ENCODE measurements at places on chromosomes 11 and 22. TPM values are rescaled to one million over a fixed set of nuclear protein-coding genes. Genes with fewer than 3 reads are reported as not detected.

LRRC32 gene
- total RNA-seq: 1.1 TPM

OR8G1 gene
- not detected for total RNA-seq

P4HA3 gene
- total RNA-seq: not detected

SAA4 gene
- total RNA-seq: not detected

FAM227A gene
- total RNA-seq: 32.7 TPM

TTC28 gene
- total RNA-seq: 44.4 TPM

CALCA gene
- total RNA-seq: not detected

PIM3 gene
- 15.1 TPM for total RNA-seq

PAMR1 gene
- total RNA-seq: 285 TPM

- DNase-seq: no peak
These were observed 145.7 kb upstream of the B3GAT1 start for GRCh38 chr11:134557571-134558257.

DNA sequence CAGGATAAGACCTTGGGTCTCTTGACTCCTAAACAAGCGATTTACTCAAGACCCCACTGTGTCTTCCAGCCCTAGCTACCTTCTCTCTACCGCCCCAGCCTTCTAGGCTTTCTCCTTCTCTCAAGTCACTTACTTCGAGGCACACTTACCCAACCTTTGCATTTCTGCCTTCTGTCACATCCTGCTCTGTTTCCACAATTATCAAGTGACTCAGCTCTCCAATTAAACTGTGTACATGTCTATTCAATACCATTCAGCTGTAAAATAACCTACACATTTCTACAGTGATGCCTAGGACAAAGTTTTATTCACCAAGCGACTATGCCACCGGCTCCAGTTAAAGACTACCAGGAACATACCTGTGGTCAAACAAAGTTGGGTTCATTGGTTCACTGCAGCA, 69.0 kb downstream of the LARGE1 start:
- DNase-seq: no peak

DNA sequence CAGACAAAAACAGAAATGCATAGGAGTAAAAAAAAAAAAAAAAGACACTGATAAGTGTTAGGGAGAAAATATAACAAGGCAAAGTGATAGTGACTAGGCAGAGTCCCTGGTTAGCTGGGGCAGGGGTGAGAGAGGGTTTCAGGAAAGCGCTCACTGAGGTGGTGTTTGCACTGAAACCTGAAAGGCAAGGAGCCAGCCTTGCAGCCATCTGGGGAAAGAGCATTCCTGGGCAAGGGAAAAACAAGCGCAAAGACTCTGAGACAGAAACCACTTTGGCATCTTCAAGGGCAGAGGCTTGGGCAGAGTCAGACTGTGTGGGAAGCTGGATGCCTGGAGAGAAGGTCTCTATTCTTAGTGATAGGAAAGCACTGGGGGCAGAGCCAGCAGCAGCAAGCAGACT, 14.5 kb downstream of the CLMP start:
- no peak for DNase-seq

DNA sequence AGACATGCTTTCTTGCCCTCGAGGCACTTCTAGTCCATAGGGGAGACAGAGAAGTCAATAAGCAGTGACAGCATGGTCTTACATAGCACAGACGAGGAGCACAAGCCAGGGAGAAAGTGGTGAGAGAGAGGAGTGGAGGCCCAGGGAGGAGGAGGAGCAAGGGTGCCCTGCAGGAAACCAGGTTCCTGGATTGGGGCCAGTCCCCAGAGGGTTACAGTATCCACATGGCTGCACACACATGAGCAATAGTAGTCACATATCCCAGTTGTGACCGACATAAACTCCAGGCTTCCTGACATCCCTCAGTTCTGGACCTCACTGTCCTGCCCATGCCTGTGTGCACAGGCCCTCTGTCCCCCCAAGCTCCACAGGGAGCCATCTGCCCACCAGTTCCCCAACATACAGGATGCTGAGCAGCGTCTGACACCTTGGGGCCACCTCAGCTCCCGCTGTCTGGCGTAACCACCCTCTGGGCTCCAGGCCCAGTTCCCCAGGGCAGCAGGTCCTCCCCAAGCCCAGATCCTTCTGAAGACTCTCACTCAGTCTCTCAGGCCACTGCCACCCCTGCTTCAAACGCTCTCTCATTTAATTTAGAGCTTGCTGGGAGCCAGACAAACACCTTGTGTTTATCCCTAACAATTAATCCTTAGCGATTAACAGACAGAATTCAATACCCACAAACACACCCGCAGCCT, 53.7 kb downstream of the DSCAML1 start:
- DNase-seq: no peak

DNA sequence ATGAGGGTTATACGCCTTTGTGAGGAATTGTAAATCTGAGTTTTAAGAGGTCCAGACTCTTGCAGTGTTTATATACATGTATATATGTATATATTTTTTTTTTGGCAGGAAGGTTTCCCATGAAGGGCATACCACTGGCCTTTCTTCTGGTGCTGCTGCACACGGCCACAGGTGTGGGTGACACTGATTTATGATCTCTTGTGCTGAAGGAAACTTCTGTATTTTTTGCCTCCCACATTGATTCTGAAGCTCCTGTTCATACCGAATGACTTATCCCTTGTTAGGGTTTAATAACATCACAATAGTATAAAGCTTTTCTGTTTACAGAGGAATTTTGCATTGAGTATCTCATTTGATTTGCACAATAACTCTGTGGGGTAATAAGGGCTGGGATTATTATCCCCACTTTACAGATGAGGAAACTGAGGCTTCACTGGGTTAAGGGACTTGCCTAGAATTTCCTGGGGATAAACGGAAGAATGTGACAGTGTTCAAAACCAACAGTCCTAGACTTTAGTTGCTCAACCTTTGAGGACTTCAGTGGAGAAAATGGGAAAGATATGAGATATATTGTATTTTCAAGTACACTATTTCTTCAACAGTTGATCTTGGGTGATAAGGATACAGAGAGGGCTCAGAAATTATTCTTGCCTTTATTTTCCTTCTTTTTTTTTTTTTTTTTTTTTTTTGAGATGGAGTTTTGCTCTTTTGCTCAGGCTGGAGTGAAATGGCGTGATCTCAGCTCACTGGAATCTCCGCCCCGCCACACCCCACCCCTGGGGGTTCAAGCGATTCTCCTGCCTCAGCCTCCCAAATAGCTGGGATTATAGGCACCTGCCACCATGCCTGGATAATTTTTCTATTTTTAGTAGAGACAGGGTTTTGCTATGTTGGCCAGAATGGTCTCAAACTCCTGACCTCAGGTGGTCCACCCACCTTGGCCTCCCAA, 70.1 kb downstream of the MICAL2 start:
- no peak for DNase-seq

DNA sequence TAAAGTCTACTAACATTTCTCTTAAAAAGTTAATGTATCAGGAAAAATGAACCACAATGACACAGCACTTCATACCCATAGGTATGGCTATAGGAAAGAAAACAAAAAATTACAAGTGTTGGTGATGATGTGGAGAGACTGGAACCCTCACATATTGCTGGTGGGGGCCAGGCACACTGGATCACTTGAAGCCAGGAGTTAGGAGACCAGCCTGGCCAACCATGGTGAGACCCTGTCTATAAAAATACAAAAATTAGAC, 26.7 kb downstream of the TCF20 start:
- no peak for DNase-seq

DNA sequence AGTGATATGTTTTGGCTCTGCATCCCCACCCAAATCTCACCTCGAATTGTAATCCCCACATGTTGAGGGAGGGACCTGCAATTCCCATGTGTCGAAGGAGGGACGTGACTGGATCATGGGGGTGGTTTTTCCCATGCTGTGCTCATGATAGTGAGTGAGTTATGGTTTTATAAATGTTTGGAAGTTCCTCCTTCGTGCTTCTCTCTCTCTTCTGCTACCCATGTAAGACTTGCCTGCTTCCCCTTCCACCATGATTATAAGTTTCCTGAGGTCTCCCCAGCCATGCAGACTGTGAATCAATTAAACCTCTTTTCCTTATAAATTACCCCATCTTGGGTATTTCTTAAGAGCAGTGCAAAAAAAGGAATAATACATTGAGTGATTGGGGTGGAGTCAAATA, 7.3 kb upstream of the CEP295 start:
- DNase-seq: no peak

DNA sequence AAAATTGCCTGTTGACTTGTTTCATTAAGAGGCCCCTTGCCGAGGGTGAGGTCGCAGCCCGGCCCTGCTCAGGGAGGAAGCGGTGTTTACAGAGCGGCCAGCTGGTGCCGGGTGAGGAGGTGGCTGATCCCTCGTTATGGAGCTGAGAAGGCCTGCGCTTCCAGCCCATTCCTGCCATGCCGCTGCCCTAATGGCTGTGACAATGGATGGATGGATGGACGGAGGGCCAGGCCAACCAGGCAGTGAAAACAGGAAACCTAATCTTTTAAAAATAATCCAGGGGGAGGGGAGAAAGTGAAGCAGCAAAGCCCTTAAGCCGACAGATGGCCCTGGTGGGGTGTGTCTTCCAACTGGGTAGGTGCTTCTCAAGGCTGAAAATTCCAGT, 38.5 kb downstream of the BCR start:
- DNase-seq: peak; percentile 81

DNA sequence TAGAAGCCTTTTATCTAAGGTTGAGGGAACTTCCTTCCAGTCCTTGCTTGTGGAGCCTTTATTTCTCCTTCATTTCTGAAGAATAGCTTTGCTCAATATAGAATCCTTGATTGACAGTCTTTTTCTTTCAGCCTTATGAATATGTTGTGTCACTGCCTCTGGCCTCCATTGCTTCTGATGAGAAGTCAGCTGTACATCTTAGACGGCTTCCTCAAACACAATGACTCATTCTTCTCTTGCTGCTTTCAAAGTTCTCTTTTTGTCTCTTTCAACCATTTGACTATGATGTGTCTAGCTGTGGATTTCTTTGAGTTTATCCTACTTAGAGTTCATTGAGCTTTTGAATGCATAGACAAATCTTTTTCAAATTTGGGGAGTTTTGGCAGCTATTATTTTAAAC, 893.2 kb downstream of the BRD1 start:
- DNase-seq: no peak

DNA sequence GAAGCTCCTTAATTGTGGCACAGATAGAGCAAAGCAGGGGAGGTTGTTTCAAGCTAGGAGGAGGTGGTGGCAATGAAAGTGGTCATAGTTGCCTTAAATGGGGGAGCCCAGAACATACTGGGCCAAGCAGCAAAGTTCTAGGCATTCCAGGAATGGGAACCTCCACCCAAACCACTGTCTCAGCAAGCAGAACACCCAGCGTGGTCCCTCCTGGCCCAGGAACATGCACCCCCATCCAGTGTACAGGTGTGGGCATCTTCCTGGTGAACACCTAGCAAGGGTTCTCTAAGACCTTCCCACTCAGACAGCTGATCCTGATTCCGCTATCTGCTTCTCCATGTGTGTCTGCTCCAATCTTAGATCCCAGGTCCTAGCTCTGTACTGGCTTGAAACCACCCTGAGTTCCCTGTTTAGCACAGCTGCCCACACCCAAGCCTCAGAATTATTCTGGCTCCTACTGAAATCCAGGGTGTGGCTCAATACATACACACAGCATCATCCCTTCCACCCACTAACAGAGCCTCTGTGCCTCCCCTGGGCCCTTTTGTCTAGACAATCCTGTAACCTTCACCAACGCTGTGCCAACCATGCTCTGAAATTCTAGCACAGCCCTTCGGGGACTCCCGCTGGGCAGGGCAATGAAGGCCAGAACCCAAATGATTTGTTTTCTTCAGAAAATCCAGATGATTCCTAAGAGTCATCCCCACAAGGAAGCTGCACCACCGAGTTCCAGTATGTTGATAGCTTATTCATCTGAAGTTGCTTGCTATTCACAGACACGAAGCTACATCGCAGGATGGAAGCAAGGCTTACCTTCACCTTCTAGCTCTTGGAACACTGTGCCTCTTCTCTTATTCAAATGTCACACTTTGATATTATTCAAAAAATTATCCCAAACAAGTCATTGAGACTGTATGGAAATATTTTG, 76.6 kb downstream of the ABTB2 start:
- DNase-seq: no peak

- no peak for DNase-seq
These were observed 8.8 kb upstream of the CASTOR1 start for GRCh38 chr22:30297991-30298701.

Measured in neural progenitor cell (in vitro differentiated cells).